ENCODE measurements at places on chromosomes 1 and 21.
A peak's percentile ranks its signal among the peaks of the same experiment; 100 is the strongest.

- DNase-seq = no peak
Measured at GRCh38 chr1:159510229-159510541, 25.6 kb downstream of the OR10J5 start.

- DNase-seq = no peak
Measured at GRCh38 chr1:202835548-202836072, 24.9 kb downstream of the PCAT6 start.

DNA sequence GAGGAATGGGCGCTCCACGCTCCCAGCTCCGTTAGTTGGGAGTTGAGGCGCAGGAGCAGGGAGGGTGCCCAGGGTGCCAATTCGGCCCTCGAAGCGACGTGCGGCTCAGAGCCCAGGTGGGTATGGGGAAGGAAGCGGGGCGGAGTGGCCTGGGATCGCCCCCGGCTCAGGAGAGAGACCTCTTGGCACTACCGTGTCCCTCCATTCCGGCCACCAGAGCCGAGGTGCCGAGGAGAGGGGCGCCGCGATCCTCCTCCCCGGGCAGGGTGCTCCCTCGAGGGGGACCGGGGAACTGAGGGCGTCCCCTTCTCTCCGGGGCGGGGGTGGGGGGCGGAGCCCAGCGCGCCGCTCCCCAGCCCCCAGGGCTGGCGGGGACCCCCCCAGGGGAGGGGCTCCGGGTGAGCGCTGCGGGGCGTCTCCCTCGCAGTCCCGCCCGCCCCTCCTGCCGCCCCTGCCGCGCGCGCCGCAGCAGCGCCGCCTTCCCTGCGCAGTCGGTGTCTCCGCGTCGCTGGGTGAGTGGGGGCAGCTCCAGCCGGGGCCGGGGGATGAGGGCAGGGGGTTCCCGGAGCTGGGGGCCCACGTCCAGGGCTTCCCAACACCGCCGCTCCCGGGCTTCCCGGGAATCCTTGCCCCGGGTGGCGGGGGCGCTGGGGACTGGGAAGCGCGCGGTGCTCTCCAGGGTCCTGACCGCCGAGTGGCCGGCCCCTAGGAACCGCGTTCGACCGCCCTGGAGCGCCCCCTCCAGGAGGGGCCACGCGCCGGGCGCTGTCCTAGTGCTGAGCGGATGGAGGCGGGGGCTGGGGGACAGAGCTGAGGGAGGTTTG lies at the start of gene HPCA:
HPCA (plus strand) TSS at position 488 of the 824 bp plus-strand sequence. CDS start 2,408 bp downstream, outside the sequence.
- peak; percentile 83 for DNase-seq

- no peak for DNase-seq
Measured at GRCh38 chr1:118473825-118474224, 288.8 kb upstream of the SPAG17 start.

GRCh38 chr1:81949421-81949820 lies 148.7 kb downstream of the ADGRL2 start:
- no peak for DNase-seq

- DNase-seq = no peak
Measured at GRCh38 chr1:221824025-221824424, 82.1 kb upstream of the DUSP10 start.

GRCh38 chr1:95201905-95202304 lies 32.1 kb upstream of the RWDD3 start:
- DNase-seq = no peak

DNA sequence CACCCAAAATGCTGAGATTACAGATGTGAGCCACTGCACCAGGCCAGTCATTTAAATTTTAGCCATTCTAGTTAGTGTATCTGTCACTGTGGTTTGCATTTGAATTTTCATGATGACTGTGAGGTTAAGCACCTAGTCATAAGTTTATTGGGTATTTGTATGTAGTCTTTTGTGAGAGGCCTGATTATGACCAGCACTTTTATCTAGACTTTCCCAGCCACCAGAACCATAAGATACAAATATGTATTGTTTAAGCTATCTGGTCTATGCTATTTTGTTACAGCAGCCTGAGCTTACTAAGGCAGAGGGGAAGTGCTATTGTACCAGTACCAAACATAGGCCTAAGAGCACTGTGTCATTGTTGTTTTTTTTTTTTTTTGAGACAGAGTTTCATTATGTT lies 19.9 kb upstream of the DNAJC6 start:
- DNase-seq = no peak

- DNase-seq = no peak
Measured at GRCh38 chr1:1183221-1183747, 9.6 kb downstream of the TTLL10 start.

DNA sequence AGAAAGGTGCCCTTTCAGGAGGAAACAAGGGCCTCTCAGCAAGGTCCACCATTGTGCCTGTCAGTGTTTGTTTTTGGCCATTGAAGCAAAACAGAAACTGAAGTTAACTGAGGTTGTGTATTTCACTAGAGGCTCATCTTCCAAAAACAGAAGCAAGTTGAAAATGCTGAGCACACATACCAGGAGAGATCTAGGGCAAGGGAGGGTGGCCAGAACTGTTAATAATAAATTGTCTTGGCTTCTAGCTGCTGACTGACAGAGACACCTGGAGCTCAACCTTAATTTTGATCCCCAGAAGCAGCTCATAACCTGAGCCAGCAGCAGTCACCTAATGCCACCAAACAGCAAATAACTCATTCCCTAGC lies 5.2 kb downstream of the AGMAT start:
- no peak for DNase-seq

DNA sequence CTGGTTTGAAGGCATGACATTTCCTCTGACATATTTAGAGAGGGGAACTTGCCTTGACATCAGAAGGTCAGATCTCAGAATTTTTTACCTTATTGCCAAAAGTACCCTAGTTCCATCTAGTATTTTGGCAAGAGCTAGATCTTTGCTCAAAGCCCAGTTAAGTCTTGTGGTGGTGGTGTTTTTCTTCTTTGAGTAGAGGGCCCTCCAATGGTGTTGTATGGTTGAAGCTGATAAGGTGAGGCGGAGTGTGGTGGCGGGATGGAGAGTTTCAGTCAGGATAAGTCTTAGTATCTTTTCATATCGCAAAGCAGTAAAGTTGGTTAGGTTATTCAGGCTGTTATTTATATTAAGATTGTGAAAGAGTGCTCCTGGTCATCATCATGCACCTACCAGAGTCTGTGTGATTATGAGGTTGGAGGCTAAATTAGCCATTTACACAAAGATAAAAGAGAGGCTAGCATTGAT lies 20.1 kb upstream of the MACF1 start:
- no peak for DNase-seq

DNA sequence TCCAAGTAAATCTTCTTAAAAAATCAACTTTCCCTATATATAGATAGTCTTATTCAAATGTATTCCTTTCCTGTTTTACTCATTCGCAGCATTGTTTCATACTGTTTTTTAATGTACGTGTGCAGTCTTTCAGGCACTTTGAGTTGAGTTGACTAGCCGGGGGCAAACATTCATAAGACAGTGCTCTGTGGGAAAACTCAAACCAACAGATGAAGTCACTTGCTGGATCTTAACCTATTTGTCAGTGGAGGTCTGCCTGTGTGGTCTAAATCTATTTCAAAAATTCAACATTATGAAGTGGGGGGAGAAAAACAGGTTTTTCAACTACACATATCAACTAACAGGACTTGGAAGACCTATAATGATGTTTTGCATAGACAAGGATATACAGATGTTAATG lies 6.2 kb downstream of the HSD11B1 start:
- no peak for DNase-seq

DNA sequence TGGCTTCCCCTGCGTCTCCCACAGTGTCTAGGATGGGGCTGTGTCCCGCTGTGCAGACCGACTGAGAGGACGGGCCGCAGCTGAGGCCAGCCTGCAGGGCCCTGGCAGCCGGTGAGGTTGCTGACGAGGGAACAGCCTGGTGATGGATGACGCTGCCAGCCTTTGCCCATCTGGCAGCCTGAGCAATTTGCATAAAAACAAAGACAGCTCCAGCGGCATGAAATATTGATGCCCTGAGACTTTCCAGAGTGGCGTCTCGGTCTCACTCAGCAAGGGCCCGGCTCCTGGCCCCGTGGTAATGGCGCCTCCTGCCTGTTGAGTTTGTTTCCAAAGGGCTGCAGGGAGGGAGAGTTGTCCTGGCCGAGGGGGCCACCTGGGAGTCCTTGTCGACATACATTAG lies 19.1 kb upstream of the KCNA10 start:
- no peak for DNase-seq

DNA sequence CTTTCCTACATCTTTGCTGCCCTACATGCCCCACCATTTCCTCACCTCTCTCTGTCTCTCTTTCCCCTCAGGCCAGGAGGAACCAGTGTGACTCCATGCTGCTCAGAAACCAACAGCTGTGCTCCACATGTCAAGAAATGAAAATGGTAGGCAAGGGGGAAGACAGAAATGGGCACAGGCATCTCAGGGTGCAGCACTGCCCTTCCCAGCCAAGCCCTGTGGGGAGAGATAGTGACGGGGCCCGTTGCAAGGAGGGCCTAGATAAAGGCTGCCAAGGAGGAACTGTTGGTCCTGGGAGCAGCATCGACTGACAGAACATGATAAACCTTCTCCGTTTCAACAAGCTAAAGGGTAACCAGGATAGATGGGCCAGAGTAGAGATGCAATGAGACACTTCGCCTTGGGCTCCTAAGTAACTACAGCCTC lies 12.5 kb upstream of the PIGC start:
- DNase-seq = no peak

GRCh38 chr21:38544661-38545060 lies 46.4 kb upstream of the ERG start:
- DNase-seq = no peak

- DNase-seq = no peak
Measured at GRCh38 chr1:1620433-1621139, 5.3 kb downstream of the MIB2 start.

- no peak for DNase-seq
Measured at GRCh38 chr1:215599418-215600074, 32.4 kb downstream of the KCTD3 start.

DNA sequence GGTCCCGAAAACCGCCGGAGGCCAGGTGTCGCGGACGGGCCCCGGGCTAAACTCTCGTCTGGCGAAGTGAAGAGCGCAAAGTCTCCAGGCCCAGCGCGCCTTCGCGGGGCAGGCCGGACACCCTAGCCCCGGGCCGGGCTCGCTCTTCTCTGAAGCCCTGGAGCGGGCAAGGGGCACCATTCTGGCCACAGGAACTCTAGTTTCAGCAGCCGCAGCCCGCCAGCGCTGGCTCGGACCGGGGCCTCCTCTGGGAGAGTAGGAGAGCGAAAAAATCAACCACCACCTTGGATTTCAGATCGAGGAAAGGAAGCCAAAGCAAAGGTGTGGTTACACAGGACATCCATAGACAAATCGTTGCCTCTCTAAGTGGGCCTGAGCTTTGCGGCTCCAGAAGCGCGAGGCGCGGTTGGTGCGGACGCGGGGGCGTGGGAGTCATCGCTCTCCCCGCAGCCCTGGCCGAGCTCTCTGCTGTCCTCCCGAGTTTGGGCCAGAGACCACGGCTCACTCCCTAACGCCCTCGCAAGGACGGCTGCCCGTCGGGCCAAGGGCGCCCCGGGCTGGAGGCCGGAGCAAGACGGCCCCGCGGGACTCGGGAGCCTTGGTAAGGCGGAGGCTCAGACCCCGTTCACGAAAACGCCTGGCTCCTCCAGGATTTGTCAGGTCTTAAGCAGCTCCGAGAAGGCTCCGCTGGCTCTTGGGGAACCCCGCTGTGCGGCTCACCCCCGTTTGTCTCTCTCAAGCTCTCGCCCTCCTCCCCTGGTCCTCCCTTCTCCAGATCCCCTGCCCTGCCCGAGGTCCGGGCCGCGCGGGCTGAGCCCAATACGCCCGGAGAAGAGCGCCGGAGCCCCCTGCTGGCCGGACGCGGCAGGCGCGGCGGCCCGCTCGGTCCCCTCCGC lies 132.9 kb upstream of the DPYD start:
- peak; percentile 63 for DNase-seq

DNA sequence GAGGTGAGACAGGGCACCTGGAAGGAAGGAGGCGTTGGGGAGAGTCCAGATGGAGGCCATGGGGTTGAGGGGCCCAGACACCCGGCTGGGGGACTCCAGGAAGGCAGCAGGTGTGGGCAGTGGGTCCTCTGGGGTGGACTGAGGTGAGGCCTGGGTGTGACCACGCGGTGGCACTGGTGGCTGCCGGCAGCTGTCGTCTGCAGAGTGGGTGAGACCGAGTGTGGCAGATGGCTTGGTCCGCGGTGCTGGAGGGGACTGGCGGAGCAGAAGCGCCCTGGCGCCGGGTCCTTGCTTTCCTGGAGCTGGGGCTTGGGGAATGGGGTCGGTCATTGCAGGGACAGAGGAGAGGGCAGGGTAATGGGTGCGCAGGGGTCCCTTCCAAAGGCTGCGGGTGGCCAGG lies 12.5 kb downstream of the AGRN start:
- DNase-seq = no peak

- DNase-seq = no peak
Measured at GRCh38 chr1:5982868-5983267, 9.4 kb downstream of the NPHP4 start.

- DNase-seq = no peak
Measured at GRCh38 chr1:7786795-7787194, 2.7 kb downstream of the PER3 start.

GRCh38 chr21:36428761-36429432 lies 43.7 kb downstream of the CHAF1B start:
- DNase-seq = no peak

DNA sequence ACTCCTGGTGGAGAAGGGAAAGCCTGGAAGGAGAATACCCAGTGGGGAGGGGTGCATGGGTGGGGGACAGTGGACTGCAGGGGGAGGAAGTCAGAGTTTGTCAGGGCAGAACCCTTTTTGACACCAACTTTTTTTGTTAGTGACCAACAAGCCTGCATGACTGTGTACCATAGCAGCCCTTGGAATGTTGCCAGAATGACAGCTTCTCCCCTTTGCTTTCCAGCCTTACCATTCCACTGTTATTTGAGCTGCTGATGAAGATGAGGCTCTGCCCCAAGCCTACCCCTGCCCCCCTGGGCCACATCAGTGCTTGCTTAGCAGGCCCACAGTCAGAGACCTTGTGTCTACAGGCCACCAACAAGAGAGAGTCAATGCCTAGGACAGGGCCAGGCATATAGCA lies 341.2 kb downstream of the HHAT start:
- no peak for DNase-seq

DNA sequence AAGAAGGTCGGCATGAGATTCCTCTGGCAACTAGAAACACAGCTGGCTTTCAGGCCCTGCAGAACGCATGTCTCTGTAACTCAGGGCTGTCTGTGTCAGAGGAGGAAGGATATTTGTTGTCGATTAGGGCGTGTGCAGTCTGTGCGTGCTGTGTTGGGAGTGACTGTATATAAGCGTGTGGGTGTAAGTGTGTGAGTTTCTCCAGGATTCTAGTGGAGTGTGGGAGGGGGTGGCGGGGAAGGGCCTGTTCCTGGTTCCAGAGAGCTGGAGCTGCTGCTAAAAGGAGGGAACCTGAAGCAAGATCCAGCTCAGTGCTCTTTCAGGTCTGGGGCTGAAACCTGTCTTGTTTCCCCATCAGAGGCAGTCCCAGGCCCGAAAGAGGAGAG lies 74.3 kb downstream of the SLC16A1 start:
- no peak for DNase-seq

DNA sequence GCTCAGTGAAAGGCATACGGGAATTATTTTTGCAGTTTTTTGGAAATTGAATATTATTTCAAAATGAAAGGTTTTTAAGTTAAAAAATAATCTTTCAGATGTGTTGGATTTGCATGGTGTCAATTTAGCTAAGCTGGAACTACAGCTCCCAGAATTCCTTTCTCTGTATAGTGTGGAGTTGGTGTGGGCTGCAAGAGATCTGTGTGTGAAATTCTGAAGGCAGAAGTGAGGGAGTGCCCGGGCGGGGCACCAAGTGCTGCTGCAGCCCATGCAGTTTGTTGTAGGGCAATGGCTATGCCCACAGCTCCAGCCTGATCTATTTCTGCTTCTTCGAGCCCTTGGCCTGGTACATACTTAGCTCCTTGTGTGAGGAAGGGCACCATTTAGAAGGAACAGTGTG lies 60.5 kb upstream of the CSF1 start:
- DNase-seq = no peak

GRCh38 chr1:10813799-10814198 lies 17.4 kb upstream of the CASZ1 start:
- no peak for DNase-seq

GRCh38 chr1:93992954-93993353 lies 83.7 kb upstream of the GCLM start:
- no peak for DNase-seq
